ENCODE measurements at places on chromosomes 3 and 15.

GRCh38 chr3:63159764-63160163 lies 118.3 kb upstream of the SYNPR start:
- DNase-seq = no peak

- DNase-seq = no peak
Observed at GRCh38 chr3:78483090-78483489, 1284.7 kb downstream of the ROBO1 start.

DNA sequence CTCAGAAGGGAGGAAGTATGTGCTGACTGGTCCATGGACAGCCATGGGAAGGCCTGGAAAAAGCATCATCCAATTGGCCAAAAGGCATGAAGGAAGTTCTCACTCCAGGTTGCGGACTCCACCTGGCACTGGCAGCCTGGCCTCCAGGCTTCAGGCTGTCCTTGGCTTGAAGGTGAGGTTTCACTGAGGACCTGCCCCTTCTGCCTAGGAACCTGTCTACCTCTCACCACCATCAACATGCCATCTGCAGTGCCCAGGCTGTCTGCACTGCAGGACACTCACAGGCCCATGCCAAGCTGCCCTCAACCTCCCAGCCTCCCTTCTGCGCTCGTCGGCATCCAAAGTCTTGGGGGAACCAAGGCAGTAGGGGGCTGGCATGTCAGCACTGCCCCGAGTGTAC lies 51.1 kb downstream of the CEP70 start:
- no peak for DNase-seq

DNA sequence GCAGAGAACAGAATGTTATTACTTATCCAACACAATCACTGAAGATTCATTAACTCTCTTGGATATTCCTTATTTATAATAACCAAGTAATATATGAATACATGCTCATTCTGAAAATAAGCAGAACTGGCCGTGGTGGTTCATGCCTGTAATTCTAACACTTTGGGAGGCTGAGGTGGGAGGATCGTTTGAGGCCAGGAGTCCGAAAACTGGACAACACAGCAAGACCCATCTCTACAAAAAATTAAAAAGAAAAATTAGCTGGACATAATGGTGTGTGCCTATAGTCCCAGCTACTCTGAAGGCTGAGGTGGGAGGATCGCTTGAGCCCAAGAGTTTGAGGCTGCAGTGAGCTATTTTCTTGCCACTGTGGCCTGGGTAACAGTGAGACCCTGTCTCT lies 25.9 kb downstream of the RNF168 start:
- DNase-seq = no peak

DNA sequence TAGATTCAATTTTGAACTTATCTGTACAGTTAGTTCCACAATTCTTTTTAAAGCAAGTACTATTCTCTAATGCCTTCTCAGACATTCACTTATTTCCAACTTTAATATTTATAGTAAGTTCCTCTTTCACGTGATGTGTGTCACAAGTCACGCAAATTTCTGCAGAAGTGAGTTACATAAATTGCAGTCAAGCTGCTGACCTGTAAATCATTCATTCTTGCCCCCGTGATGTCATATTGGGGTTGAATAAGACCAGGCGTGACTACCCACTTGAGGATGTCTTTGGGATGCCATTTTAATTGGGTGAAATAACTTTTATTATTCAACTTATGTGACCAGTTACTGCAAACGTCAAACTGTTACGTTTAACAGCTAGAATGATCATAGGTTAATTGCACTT lies 15.1 kb downstream of the PPARG start:
- no peak for DNase-seq

GRCh38 chr3:172749230-172749965 lies 1.1 kb upstream of the ECT2 start:
- peak; percentile 72 for DNase-seq

GRCh38 chr3:190414297-190414696 lies 26.3 kb downstream of the CLDN16 start:
- no peak for DNase-seq

GRCh38 chr3:184540777-184541681 lies 20.6 kb upstream of the EPHB3 start:
- DNase-seq = peak; percentile 60

- DNase-seq = no peak
Observed at GRCh38 chr3:115275896-115276295, 128.8 kb upstream of the ZBTB20 start.

DNA sequence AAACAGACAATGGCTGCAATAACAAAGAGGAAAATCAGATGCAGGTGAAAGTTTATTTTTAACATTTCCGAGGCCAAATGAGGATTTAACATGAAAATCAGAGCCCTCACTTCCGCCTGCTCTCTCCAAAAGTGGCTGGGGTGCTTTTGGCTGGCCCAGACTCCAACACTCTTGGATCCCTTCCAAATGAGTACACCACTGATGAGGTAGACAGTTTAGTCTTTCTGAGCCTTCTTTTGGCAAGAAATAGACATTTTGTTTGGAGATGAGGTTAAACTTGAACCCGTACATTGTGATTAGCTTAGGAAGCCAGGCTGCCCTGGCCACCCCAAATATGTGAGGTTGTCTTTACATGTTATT lies 51.0 kb upstream of the TRA2B start:
- DNase-seq = no peak

DNA sequence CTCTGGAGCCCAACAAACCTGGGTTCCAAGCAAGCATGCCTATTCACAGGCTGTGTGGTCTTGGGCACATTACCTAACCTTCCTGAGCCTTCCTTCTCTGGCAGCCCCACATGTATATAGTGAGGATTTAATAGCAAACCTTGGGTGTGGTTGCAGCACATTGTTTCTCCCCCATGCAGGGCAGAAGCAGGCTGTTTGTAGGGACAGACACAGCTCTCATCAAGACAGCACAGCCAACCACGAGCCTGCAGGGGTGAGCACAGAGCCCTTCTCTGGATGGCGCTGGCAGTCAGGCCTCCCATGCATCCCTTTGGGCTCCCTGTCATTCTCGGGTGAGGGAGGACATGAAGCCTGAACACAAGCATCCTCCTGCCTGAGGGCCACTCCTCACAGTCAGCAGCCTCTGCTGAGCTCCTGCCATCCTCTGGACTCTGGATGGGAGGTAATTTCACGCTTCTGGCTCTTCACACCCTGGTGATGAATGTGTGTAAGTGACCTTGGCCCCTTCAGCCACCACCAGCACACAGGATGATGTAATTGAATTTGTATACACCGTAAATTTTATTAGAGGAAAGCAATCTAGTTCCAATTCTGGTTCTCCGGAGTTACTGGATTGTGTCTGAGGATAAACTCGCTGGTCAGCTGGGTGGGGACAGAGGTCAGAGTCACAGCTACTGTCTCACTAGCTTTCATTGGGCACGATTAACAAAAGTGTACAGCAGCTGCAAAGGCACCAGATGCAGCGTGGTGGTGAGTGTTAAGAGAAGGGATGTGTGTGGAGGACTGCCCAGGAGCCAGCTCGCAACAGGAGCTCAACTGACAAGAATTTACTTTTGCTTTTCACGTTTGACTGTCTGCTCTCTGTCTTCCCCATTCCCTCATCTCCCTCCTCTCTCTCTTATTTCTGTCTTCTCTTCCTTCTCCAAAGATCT lies 118.1 kb downstream of the CLSTN2 start:
- no peak for DNase-seq

GRCh38 chr3:136862617-136863322 lies 762 bp downstream of the NCK1 start:
- DNase-seq = peak; percentile 70

- DNase-seq = no peak
Observed at GRCh38 chr3:18866899-18867298, 281.4 kb upstream of the KCNH8 start.

GRCh38 chr3:64438812-64439211 lies 213.5 kb upstream of the PRICKLE2 start:
- no peak for DNase-seq

Measured in right atrium auricular region (tissue), 2 donors.